Left renal cortex interstitium (tissue), 4 donors: ENCODE measurements at places on chromosomes 2 and 18. TPM values are rescaled to one million over a fixed set of nuclear protein-coding genes. Genes with fewer than 3 reads are reported as not detected.

Gene FABP1
- polyA plus RNA-seq, result 21.1 TPM

Gene ANKRD29
- 1.7 TPM for polyA plus RNA-seq

Gene POU3F3
- polyA plus RNA-seq, result 99.5 TPM

DNA sequence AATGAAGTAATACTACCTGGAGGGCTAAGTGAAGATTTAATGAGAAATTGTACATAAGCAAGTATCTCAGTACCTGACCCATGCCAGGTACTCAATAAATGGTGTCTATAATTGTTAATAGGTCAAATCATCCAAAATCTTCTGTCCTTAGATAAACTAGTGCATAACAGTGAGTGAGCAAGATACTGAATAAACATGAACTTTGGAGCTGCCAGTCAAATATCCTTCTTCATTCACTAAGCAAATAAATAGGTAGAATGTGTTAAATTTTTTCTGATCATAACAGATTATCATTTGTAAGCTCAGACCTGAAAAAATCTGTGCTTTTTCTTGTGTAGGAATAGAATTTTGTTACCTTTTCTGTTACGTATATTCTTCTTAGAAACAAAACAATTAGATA, 39.6 kb downstream of the RAB3GAP1 start:
- no peak for DNase-seq

DNA sequence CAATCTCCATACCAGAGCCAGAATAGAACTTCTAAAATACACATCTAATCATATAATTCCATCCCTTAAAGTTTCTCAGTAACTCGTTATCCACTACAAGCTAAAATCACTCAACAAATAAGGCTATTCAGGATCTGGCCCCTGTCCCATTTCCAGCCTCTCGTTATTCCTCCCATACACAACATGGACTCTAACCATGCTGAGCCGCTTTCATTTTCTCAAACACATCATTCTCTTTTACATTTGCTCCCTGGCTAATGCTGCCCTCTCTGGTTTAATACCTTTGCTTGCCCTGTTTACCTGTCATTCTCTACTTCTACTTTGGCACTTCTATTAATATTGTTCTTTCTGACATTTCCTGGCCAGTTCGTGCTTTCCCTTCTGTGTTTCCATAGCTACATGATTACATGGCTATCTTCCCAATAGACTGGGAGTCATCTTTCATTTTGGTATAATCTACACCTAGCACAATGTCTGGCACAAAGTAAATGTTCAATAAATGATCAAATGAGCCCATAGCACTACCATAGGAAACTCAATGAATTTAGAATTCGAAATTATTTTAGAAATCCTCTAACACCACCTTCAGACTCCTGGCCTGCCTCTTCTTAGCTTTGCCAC, 163.6 kb upstream of the VRK2 start:
- DNase-seq, result no peak

Gene GPR155
- 8.5 TPM for polyA plus RNA-seq

GRCh38 chr2:216911008-216911407, 51.1 kb upstream of the TNP1 start:
- no peak for DNase-seq

GRCh38 chr2:52874466-52875106, 893.0 kb upstream of the CHAC2 start:
- no peak for DNase-seq

Gene OXER1
- 7.6 TPM for polyA plus RNA-seq

Gene SPOPL
- polyA plus RNA-seq, result 24.9 TPM

GRCh38 chr2:118874324-118874723, 26.9 kb upstream of the EN1 start:
- no peak for DNase-seq

GRCh38 chr2:199798831-199799580, 52.0 kb downstream of the FTCDNL1 start:
- DNase-seq, result no peak

Gene NEU4
- 1.2 TPM for polyA plus RNA-seq

Gene LAMA1
- polyA plus RNA-seq, result 81.9 TPM

DNA sequence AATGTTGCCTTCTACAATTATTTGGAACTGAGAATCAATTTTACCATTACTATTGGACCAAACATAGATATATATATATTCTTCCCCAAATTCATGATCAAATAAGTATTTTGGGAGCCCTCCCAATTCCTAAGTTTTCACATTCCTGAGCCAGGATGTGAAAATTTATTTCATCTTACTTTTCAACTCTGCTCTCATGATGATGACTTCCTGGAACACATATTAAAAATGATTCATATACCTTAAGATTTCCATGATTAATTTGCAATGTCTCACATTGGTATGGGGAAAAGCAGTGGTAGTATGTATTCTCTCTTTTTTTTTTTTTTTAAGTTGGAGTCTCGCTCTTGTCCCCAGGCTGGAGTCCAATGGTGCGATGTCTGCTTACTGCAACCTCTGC, 596.1 kb upstream of the ZEB2 start:
- DNase-seq, result no peak

Gene NETO1
- 1.0 TPM for polyA plus RNA-seq

GRCh38 chr2:7403092-7403775, 486.0 kb downstream of the RNF144A start:
- no peak for DNase-seq

GRCh38 chr2:144120487-144120886, 399.4 kb downstream of the ZEB2 start:
- DNase-seq, result no peak

Gene LAMA3
- polyA plus RNA-seq, result 2.8 TPM

Gene ADNP2
- 22.7 TPM for polyA plus RNA-seq

DNA sequence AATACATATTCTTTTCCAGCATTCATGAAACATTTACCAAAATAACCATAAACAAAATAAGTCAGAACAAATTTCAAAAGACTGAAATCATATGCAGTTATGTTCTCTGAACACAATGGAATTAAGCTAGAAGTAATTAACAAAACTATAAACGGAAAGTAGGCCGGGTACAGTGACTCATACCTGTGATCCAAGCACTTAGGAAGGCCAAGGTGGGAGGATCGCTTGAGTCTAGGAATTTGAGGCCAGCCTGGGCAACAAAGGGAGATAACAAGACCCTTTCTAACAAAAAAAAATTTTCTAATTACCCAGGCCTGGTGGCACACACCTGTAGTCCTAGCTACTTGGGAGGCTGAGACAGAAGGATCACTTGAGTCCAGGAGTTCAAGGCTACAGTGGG, 14.9 kb downstream of the ATAD2B start:
- no peak for DNase-seq

Gene EFHD1
- 65.6 TPM for polyA plus RNA-seq

- no peak for DNase-seq
Measured at GRCh38 chr2:89848763-89849368, 1157.4 kb downstream of the RPIA start.

GRCh38 chr2:234467289-234467688, 29.6 kb downstream of the ARL4C start:
- no peak for DNase-seq

DNA sequence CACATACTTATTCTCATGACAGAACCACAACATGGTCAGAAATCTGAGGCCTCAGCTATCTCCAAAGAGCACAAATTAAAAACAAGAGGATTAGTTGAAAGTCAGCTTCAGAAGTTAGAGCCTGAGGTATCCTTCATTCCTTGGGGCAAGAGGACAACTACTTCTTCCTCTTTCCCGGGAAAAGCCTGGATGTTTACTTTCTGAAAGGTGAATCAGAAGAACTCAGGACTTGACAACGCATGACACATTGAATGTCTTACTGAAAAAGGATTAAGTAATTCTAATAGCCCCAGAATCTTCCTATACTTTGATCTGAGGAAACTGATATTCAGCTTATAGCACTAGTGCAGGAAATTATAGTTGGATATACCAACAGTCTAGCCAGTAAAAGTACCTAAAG, 573.2 kb downstream of the METTL4 start:
- no peak for DNase-seq

DNA sequence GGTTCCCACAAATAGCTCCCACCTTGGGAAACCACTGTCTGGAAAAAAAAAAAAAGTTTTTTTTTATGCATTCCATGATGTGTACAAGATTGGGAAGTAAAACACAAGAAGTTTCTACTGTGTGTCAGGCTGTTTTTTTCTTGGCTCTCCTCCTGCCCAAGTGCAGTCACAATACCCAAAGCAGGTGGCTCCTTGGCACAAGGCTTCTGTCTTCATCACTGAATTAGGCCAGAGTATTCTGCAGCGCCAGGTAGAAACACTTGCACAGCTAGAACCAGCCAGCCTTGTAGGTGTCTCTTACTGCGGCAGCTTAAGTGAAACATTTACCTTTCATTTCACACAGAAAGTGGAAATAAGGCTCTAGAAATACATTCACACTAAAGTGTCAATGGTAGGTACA, 23.8 kb upstream of the MAL start:
- DNase-seq, result no peak

Gene BCL11A
- 12.4 TPM for polyA plus RNA-seq

DNA sequence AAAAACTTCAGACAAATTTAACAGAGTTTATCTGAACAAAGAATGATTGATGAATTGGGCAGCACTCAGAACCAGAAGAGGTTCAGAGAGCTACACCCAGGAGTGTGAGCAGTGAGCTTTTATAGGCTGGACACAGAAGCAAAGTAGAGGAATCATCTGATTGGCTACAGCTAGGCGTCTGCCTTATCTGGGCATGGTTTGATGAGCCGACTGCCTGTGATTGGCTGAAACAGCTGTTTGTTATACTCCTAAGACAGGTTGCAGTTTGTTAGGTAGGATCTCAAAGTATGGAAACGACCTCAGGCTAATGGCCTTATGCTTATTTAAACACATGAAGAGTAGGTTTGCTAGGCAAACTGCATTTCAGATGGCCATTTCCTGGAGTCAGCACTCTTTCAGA, 188.9 kb downstream of the MYO1B start:
- no peak for DNase-seq

DNA sequence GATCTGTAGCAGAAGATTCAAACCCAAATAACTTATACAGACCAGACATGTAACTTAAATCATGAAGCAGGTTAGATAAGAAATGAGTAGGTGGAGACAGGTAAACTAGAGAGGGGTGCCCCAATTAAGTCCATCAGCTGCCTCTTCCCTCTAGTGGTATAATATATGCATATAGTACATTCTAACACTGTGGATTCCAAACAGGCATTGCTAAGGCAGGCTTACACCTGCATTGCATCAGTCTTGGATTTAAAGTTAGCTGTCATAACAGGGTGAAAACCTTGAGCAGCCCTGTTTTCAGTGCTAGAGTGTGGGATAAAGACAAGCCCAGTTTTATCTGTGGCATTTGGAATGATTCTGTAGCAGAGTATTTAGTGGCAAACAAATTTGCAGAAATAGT, 63.4 kb downstream of the NYAP2 start:
- DNase-seq, result no peak

GRCh38 chr2:196840171-196840570, 31.0 kb upstream of the C2orf66 start:
- DNase-seq, result no peak

- DNase-seq, result no peak
Measured at GRCh38 chr2:63817382-63817781, 24.3 kb upstream of the UGP2 start.

DNA sequence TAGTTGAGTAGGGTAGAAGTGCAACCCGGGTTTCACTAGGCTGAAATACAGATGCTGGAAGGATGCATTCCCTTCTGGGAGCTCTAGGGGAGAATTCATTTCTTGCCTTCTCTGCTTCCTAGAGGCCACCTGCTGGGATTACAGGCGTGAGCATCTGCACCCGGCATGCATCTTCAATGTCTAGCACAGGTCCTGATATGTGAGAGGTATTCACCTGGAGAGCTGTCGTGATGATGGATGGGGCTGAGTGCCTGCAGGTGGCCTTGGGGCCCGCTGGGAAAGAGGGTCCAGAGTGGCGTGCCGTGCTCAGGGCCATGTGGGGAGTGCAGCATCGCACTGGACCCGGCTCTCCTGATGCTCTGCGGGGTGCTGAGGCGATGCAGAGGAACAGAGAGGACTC, 6.6 kb upstream of the NTSR2 start:
- no peak for DNase-seq

Gene ZNF804A
- 1.1 TPM for polyA plus RNA-seq

DNA sequence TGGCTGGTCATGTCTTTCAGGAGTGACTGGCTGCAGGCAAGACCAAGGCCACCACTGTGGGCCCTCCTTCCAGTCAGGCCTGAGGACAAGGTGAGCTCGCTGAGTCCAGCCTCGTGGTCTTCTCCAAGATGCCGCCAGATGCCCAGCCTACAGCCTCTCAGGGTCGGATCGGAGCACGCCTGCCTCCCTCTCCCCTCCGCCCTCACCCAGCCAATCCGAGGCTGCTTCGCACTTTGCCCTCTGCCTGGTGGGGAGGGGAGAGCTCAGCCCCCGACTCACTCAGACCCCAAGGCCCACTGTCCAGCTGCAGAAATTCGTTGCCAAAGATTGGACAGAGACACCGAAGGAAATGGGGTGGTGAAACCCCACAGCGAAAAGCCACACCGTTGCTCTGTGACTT, 33.1 kb downstream of the ATOH8 start:
- no peak for DNase-seq

Gene G6PC2
- not detected for polyA plus RNA-seq

GRCh38 chr2:3282056-3282998, 95.3 kb downstream of the EIPR1 start:
- no peak for DNase-seq

DNA sequence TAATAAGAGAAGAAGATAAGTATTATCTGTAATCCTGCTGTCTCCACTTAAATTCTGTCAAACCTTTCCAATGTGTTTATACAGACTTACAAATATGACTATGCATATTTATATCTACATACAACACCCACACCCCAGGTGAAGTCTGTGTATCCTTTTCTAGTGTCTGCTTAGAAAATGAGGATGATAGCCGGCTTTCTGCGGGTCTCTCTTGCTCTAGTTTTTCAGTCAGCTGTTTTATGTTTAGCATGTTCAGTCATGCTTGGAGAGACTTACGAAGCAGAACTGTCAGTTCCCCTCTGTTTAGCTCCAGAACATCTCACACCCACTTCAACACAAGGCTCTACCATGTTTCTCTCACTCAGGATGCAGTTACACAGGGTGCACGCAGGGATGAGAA, 137.3 kb upstream of the NFATC1 start:
- no peak for DNase-seq
